Urinary bladder (tissue), 4 donors: ENCODE measurements at places on chromosomes 11 and 22. TPM values are rescaled to one million over a fixed set of nuclear protein-coding genes. Genes with fewer than 3 reads are reported as not detected.

LARGE2 gene
- 1.3 TPM for total RNA-seq

DNA sequence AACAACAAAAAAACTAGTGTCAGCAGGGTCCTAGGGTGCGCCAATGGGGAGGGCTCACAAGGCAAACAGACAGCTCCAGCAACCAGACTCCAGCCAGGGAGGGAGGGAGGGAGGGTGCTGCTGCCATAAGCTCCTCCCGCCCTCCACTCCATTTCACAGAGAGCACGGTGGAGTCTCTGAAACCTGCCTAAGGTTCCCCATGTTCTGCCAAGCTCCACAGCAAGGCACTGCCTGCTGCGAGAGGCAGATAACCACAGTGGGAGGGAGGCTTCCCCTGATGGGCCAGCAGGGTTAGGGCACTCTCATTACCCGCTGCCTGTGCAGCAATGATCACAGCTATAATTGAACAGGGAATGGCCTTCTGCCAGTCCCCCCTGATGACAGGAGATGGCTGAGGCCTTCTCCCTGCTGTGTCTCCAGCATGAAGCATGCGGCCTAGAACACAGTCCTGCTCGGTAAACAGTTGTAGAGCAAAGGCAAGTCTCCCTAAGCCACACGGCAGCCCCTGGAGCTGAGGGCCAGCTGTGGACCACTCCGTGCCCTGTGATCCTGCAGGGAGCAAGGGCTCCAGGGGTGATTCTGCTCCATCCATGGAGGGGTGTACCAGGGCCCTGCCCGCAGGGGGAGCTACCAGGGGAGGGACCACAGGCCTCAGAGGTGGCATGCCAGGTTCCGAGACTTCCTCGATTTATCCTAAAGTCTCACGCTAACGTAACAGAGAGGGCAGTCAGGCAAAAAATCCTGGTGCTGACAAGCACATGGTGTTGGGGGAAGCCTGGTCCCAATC lies 42.9 kb downstream of the PC start:
- no peak for DNase-seq

GPHA2 gene
- not detected for total RNA-seq

MAJIN gene
- not detected for total RNA-seq

DNA sequence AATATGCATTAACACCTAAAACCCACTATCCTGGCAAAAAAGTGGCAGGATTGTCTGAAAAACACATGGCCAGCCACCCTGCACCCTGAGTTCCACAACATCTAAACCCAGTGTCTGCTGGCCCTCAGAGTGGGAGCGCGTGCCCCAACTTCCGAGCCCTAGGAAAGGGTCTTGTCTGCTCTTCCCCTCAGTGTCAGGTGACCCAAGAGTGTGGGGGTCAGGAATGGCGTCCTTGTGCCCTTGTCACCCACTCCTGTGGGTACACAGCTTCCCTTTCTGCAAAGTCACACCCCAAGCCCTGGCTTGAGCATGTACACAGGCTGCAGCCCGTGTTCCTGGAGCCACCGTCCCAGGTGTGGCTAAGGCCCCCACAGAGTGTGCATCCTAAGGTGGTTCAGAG lies 67.6 kb downstream of the CDKN1C start:
- DNase-seq: no peak

DNA sequence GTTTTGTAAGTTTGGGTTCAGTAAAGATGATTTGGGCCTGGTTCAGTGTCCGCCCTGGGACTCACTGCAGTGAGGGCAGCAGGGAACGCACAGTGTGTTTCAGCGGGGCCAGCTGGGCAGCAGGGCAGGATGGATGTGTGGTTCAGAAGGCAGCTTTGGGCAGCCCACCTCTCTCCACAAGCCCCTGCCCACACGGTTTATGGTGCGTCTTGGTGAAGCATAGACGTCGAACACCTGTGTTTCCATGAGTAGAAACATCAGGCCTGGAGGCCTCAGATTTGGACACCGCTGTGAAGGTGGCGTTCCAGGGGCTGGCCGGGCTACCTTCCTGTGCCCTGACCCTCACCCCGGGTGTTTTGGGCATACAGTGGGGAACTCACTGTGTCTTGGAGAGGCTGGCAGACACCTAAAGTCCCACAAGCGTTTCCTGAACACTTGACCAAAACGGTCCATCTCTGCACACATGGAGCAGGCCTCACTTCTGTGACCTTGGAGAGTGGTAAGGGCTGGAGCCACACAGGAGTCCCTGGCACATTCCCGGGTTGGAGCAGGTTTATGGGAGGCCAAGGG lies 59.0 kb downstream of the ST14 start:
- no peak for DNase-seq

DNA sequence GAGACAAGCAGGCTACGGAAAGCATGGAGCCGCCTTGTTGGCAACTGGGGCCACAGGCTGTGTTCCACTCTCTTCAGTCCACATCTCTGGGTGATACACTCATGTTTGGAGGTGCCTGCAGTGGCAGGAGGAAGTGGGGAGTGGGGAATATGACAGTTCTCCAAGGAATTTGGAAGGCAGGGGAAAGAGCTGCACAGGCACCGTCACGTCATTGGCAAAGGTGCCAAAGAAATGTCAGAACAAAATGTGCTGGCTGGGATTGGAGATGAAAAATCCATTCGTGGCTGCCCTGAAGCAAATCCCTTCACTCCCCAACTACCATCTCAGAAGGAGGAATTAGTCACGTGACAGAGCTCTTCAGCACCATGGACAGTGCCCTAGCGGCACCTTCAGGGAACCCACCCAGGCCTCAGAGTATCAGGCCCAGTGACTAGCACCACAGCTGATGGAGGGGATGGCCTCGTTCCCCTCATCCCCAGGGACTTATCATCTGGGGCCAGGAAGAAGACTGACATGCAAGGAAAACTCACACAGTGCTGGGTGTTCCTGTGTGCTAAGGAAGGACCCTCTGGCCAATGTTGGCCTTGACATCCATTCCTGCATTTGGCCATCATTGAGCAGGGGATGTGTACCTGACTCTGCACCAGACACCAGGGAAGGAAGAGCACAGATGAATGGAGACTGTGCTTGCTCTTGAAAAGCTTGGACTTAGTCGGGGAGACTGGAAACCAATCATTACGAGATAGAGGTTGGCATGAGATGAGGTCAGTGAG lies 48.5 kb upstream of the PRDM11 start:
- DNase-seq: no peak

GAL3ST1 gene
- 0.63 TPM for total RNA-seq

OR9Q2 gene
- not detected for total RNA-seq

DNA sequence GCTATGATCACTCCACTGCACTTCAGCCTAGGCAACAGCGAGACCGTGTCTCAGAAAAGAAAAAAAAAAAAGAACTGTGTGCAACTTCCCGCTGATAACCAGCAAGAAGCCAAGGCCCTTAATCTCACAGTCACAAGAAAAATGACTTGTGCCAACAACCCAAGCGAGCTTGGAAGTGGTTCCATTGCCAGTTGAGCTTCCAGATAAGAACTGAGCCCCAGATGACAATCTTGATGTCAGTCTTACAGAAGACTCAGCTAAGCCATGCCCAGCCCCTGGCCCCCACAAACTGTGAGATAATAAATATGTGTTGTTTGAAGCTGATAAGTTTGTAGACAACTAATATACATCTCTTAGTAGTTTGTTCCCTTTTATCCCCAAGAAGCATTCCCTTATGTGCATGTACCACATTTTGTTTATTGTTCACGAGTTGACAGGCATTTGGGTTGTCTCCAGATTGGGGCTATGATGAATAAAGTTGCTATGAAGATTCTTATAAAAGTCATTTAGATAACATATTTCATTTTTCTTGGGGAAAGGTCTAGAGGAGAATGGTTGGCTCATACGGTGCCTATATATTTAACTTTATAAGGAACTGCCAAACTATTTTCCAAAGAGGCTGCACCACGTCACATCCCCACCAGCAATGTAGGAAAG lies 85.9 kb downstream of the TIMP3 start:
- DNase-seq: no peak

DEPDC7 gene
- 10.5 TPM for total RNA-seq

GRCh38 chr22:25492841-25493734 lies 71.4 kb upstream of the GRK3 start:
- peak; percentile 14 for DNase-seq

GRCh38 chr11:107184986-107185385 lies 166.7 kb upstream of the GUCY1A2 start:
- no peak for DNase-seq

- no peak for DNase-seq
Observed at GRCh38 chr11:12223771-12224536, 113.6 kb downstream of the MICAL2 start.

EXPH5 gene
- 5.1 TPM for total RNA-seq

DNA sequence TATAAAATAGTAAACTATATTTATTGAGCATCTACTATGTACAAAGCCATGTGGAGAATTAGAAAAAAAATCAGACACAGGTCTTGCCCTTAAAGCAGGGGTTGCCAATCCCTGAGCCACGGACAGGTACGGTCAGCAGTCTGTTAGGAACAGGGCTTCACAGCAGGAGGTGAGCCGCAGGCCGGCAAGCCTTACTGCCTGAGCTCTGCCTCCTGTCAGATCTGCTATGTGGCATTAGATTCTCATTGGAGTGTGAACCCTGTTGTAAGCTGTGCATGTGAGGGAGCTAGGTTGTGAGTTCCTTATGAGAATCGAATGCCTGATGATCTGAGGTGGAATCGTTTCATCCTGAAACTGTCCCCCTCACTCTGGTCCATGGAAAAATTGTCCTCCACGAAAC lies 2.1 kb upstream of the RAG2 start:
- no peak for DNase-seq

FAR1 gene
- 151 TPM for total RNA-seq

GRCh38 chr22:38078046-38078840 lies 5.7 kb downstream of the SLC16A8 start:
- DNase-seq: no peak

DNA sequence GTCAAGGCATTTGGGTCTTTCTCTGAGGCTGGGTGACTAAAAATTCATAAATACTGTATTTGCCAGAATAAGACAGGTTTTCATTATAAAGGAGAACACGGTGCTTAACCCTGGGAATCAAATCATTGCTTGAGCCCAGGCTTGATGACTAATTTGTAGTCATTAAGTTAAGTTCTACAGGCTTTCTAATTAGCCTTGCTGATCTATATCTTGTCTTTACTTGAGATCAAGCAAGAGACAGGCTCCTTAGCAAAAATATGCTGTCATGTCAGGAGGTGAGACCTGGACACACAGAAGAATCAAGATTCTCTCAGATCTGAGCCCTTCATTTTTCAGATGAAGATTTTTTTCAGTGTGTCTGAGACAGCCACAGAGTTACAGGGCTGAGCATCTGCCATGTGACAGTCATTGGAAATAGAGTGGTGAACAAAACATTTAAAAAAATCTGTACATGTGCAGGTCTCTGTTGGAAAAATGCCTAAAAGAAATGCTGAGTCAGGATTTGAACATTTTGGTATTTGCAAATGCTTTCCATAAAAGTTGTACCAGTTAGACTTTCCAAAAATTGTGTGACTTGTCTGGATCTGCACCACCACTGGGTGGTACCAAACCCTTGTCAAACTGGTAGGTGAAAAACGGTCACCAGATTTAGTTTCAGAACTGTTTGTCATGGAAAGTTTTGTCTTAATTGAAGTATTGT lies 14.6 kb downstream of the ACAT1 start:
- no peak for DNase-seq

DNA sequence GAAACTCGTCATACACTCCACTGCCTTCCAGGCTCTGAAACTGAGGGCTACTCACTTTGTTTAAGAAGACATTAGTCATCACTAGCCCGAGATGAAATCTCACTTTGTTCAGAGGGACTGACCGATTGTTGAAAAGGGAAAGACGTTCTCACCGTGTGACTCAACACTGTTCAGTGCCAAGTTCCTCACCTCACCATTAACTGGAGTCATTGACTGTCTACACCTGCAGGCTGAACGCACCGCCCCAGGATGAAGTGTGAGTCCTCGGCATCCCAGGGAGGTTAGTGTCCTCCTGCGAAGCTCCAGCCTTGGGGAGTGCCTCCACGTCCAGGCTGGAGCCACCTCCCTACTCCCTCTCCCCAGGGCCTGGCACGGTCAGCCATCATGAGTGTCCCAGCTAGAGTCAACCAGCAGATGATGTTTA lies 30.4 kb downstream of the FADD start:
- DNase-seq: no peak

DNA sequence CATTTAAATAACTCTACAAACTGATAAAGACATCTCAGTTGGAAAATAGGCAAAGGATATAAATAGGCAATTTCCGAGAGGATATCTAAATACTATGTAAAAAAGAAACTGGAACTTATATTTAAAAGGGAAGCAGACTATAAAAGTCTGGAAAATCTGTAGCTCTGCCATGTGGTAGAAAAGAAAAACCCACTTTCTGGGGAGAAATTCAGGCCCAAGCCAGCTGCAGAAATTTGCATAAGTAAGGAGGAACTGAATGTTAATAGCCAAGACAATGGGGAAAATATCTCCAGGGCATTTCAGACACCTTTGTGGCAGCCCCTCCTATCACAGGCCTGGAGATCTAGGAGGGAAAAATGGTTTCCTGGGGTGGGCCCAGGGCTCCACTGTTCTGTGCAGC lies 97.8 kb upstream of the ZBED5 start:
- no peak for DNase-seq

- DNase-seq: no peak
Observed at GRCh38 chr11:30432178-30432577, 109.3 kb downstream of the ARL14EP start.

DNA sequence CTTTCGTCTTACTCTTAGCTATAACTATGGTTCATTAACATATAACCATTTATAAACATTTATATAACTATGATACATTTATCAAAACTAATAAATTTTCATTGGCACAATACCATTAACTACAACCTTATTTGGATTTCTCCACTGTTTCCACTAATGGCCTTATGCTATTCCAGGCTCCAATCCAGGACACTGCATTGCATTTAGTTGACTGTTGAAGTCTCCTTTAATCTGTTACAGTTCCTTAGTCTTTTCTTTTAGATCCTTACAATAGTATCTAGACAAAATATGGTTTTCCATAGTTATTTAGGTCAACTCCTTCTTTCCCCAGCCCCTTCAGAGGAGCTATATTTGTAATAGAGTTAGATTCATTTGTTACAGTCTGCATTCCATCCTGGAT lies 47.2 kb downstream of the CCDC34 start:
- no peak for DNase-seq

- DNase-seq: no peak
Observed at GRCh38 chr11:35013514-35014233, 97.3 kb downstream of the PDHX start.

- no peak for DNase-seq
Observed at GRCh38 chr11:134560566-134561330, 148.7 kb upstream of the B3GAT1 start.

DNA sequence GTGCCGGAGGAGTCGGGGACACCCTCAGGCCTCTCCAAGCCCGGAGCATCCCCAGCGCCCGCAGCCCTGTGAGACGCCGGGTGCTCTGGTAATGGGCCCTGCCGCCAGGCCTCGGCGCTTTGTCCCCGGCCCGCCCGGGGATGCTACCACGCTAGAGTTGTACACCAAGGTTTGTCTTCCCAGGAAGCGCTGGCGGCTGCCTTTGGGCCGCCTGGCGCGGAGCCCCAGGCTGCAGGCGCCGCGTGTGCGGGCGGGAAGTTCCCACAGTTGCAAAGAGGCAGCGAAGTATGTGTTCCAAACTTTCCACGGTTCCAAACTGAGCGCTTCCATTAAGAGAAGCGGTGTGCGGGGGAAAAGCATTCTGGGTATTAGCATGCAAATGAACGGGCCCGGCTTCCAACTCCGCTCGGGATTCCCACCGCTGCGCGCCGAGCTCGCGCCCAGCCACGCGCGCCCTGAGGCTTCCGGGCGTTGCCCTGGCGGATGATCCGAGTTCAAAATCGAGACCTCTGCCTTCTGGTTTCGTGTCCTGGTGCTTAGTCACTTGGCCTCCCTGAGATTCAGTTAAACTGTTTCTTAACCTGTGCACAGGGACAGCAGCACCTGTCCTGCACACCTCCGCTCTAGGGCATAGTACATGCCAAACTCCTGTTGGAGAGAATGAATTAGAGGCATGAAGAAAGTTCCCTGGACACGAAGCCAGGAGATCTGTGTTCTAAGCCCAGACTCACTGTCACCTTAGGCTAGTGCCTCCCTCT lies 1.3 kb upstream of the PATZ1 start:
- DNase-seq: no peak
